ENCODE measurements at places on chromosomes 5 and 9.
A peak's percentile ranks its signal among the peaks of the same experiment; 100 is the strongest.

DNA sequence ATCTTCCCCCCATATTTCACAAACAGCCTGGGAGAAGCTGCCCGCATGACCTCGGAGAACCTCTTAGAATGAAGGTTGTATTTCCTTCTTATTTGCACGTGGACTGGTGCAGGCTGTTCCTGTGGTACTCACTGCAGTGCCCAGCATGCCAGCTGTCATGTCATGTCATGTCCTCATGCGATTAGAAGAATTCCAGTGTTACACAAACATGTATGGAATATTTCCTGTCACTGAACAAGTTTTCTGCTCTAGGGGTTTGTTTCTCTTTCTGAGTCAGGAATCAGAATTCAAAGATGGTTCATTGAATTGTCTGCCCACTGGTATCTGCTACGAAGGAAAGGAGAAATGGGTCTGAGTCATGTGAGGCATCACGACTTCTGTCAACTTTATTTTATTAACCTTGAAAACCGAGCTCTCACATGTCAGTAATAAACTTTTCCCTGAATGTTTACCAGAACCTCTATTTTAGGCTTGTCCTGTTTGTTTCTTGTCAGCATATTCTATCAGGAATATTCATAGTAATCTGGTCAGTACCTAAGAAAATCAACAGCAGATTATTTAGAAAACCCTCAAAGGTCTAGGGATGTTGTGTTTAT, 415.6 kb downstream of the GADD45G start:
- no peak for DNase-seq

GRCh38 chr5:10367579-10367978, 14.1 kb downstream of the MARCHF6 start:
- DNase-seq = no peak

- no peak for DNase-seq
Observed at GRCh38 chr5:33049298-33049697, 338.2 kb downstream of the NPR3 start.

DNA sequence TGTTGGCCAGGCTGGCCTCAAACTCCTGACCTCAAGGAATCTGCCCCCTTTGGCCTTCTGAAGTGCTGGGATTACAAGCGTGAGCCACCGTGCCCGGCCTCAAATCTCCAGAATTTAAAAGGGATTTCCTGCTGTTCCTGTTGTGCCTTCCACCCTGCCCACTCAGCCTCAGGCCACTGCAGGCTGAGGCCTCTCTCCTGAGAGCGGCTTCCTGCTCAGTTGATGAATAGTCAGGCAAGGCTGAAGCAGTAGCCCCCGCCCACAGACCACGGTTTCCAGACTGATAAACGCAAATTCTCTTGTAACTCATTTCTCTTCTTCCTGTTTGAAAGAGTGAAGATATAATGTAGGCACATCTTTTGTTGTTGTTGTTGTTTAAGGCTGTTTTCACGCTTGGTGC, 127.0 kb upstream of the PLCXD3 start:
- DNase-seq = no peak

DNA sequence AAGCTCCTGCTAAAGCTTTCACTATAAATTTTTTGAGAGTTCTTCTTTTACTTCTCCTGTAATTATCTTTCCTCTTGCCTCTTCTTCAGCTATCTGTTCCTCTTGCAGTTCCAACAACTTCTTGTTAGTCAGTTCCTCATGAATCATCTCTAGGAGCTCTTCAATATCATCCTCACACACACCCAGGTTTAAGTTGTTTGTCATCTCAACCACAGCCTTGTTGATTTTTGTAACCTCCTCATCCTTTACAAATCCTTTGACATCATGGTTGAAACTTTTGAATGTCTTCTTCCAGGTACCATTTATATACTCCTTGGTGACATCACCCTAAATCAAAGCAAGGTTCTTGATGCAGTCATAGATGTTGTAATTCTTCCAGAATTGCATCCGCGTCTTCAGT, 106.3 kb upstream of the MAMDC2 start:
- DNase-seq = no peak

GRCh38 chr5:178433273-178433775, 156.9 kb downstream of the COL23A1 start:
- no peak for DNase-seq

DNA sequence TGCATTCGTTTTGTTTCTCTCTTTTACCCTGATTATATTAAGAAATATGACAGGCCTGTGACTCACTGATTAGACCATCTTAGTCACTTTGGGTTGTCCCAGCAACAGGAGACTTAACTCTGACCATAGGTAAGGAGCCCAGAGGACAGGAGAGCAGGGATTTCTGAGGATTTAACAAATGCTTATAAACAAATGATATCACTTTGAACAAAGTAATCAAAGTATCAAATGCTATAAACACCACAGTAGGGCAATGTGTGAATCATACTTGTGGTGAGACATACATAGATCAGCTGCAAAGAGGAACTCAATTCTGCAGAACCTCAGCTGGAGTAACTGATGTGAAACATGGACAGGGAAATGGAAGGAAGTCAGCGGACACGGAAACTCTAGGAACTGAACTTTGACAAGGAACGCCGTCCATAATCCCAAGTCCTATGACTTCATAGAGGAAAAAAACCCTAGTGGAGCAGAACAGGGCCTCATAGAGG, 190.6 kb upstream of the MSX2 start:
- no peak for DNase-seq

DNA sequence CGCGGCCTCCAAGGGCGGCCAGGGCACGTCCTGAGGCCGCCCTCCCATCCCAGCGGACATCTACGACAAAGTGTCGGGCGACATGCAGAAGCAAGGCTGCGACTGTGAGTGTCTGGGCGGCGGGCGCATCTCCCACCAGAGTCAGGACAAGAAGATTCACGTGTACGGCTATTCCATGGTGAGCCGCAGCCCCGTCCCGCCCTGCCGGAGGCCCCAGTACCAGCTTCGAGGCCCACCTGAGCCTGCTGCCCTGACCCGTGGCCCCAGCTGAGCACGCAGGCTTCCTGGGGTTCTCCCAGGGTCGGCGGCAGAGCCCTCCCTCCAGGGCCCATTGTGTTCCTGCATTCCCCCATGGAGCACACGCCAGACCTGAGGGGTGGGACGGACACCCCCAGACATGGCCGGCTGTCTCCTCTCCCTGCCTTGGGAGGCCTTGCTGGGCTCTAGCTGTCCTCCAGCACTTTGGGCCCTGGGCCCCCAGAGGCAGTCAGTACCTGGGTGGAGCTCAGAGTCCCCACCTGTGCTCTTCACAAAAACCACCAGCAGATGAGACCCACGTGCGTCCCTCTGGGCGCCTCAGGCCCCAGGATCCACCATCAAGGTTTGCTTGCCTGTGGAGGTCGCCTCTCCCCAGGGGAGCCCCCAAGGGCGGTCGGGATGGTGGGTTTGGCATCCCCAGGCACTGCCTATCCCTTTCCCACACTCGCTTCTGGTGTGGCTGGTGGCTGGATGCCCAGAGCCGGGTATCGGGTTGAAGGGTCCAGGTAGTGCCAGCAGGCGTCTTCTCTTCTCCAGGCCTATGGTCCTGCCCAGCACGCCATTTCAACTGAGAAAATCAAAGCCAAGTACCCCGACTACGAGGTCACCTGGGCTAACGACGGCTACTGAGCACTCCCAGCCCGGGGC, 1.0 kb downstream of the PHPT1 start:
- no peak for DNase-seq

GRCh38 chr5:9947225-9947714, 302.4 kb downstream of the ATPSCKMT start:
- no peak for DNase-seq

- no peak for DNase-seq
Observed at GRCh38 chr5:177610770-177611445, 11.0 kb downstream of the B4GALT7 start.

GRCh38 chr9:122186777-122187470, 27.2 kb downstream of the MORN5 start:
- no peak for DNase-seq

DNA sequence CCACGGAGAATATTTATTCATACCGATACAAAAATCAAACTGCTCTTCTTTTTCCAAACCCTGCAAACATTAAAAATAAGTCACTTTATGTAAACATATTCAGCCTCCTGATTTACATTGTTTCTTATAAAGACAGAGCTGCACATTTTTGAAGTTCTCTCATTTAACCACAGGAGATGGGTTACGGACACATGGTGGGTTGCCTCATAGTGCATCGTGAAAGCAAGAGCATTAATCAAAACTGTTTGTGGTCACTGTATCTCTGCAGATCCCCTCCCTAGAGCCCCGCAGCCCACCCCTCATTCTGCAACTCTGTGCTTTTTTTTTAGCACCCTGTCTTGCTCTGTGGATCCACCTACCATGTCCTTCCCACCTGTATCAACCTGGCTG, 43.3 kb upstream of the EQTN start:
- no peak for DNase-seq

DNA sequence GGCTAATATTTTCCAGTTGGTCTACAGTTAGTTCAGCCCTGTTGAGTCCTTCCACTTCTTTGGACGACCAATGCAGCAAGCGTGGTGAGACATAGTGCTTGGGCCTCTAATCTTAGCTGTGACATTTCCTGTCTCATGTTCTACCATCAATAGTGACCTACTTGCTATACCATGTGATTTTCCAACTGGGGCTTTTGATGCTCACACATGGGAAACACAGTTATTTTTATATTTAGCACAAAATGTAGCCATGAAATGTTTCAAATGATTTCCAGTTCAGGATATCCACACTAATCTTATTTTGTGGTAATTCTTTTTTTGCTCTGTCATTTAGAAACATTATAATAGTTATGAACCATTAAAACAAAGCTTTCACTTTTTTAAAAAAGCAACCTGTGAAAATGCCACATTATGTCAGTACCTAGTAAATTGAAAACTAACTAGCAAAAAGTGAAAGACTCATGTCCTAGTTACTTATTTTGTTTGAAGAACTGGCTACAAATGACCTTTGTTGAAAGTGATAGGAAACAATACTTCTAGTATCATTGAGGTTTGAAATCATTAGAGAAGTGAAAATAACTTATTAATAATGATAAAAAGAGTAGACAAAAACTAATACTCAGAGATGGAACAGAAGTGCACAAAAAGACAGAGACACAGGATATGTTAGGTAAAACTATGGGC, 18.3 kb downstream of the MARCHF3 start:
- no peak for DNase-seq

- peak; percentile 33 for DNase-seq
Observed at GRCh38 chr9:99176527-99177013, 45.2 kb downstream of the ALG2 start.

DNA sequence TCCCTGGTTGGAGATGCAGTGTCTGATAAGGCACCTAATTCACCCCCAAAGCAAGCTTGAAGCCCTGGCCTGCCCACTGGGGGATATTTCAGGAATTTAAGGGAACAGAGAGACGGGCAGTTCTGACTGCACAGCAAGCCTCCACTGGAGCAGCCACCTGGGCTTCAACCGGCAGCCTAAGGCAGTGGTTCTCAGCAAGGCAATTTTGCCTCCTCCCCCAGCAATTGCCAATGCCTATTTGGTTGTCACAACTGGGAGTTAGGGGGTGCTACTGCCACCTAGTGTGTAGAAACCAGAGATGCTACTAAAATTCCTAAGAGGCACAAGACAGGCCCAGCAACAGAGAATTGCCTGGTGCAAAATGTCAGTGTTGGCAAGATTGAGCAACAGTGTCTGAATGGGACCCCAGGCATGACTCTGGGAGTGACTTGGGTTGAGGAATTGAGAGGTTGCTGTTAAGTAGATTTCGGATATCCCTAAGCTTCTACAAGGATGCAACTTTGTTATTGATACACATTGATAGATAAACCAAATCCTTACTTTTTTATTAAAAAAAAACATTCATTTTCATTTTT, 58.7 kb upstream of the CTSL start:
- peak; percentile 19 for DNase-seq

GRCh38 chr5:68274847-68275651, 59.5 kb downstream of the PIK3R1 start:
- DNase-seq = no peak

- no peak for DNase-seq
Observed at GRCh38 chr5:93423300-93423699, 157.7 kb downstream of the NR2F1-AS1 start.

DNA sequence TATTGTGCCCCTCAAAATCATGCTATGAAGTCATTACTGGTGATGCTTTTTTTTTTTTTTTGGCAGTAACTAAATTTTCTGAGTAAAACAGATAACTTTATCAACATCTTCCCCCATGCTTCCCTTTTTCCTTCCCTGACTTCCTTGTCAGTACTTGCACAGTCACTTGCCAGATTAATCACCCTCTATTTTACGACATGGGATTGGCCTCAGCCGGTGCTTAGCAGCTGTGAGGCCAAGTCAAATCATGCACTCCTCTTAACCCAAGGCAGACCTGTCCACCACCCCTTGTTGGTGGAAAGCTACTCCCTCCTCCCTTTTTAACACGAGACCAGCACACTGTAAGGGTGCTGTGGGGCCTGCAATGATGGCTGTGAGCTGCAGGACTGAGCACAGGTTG, 118.0 kb upstream of the OTULINL start:
- DNase-seq = no peak

GRCh38 chr5:111968459-111968858, 211.5 kb upstream of the NREP start:
- DNase-seq = no peak

GRCh38 chr9:121189006-121189405, 12.7 kb downstream of the RAB14 start:
- DNase-seq = no peak

- no peak for DNase-seq
Observed at GRCh38 chr5:78716206-78716605, 67.6 kb upstream of the LHFPL2 start.

GRCh38 chr9:132231019-132231701, 69.3 kb downstream of the NTNG2 start:
- no peak for DNase-seq

GRCh38 chr5:91365498-91365897, 17.6 kb downstream of the ARRDC3 start:
- no peak for DNase-seq

- peak; percentile 76 for DNase-seq
Observed at GRCh38 chr5:1801222-1801966, at the start of gene NDUFS6. Gene NDUFS6 (plus strand): TSS chr5:1801407. CDS start chr5:1801418, 11 bp downstream.

DNA sequence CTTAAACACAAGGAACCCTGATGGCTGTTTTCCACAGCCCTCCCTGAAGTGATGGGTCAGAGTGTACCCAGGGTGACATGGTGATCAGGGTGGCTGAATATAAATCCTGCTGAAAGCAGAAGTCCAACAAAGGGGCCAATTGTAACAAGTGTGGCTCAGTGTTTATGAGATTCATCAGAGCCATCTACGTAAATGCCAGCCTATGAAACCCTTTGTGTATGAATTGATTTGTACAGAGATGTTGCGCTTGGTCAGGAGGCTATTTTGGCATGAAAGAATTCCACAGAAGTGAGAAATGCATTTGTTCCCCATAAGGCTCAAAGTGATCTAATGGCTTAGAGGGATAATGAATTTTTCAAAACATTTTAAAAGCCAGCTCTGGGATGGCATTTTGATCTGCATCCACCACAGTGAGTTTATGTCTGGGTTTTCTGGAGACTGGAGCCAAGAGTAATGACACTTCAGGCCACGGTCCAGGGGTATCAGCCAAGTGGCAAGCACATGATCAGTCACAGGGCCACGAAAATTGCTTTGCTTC, 12.4 kb downstream of the PRUNE2 start:
- no peak for DNase-seq

DNA sequence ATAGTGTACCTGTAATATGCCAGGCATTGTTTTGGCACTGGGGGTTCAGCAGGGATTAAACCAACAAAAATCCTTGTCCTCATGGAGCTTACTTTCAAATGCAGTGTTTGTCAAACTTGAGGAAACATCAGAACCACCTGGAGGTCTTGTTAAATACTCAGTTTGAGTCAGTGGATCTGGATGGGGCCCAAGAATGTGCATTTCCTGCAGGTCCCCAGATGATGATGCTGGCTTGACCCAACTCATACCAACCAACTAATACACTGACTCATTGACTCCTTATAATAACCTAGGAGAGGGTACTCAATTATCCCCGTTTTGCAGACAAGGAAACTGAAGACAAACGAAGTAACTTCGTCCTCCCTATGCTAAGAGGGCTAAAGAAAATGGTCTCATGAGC, 11.3 kb downstream of the WWC1 start:
- no peak for DNase-seq

All from NCI-H526 (cell line).